Renal cortical epithelial cell (primary cell): ENCODE measurements at places on chromosomes 6 and 20. TPM values are rescaled to one million over a fixed set of nuclear protein-coding genes. Genes with fewer than 3 reads are reported as not detected.
A peak's percentile ranks its signal among the peaks of the same experiment; 100 is the strongest.

Gene TSPO2
- total RNA-seq: not detected in 2 replicates

- no peak for DNase-seq
Measured at GRCh38 chr6:7726416-7727085, 652 bp downstream of the BMP6 start.

DNA sequence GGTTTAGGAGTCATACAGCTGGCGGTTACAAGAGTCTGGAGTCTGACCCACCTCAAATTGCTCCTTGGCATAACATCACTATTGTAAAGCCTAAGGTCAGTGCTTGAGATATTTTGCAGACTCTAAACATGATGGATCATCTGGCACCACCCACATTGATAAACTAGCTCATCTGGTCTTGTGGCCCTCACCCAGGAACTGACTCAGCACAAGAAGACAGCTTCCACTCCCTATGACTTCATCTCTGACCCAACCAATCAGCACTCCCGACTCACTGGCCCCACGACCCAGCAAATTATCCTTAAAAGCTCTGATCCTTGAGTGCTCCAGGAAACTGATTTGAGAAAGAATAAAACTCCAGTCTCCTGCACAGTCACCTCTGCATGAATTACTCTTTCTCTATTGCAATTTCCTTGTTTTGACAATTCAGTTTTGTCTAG lies 115.9 kb downstream of the CD24 start:
- DNase-seq: peak; percentile 58

DNA sequence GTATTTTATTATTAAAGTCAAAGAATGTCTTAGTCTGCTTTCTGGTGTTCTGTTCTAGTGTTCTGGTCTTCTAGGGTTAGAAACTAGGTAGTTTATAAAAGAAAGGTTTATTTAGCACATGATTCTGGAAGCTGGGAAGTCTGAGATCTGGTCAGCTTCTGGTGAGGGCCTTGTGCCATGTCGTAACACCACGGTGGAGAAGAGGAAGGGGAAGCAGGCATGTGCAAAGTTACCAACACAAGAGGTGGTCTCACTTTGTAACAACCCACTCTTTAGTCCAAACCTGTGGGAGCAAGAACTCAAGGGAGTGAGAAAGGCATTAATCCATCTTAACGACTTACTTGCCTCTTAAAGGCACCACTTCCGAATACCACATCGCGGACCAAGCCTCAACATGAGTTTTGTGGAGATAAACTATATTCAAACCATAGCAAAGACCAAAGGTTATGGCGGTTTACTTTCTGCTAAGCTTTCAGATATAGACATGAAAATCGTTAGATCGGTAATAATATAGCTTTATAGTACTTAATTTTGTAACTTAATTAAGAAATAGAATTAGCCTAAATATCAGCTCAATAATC lies 99.4 kb downstream of the NCOA3 start:
- DNase-seq: no peak
